Activated T-cell treated with anti-CD3 and anti-CD28 coated beads, Interleukin-2, amount 50 U/mL, for 72 hours (primary cell): ENCODE measurements at places on chromosomes 3 and 15. TPM values are rescaled to one million over a fixed set of nuclear protein-coding genes. Genes with fewer than 3 reads are reported as not detected.

GRCh38 chr3:195612075-195612800 is 28.5 kb upstream of the APOD start:
- peaks cover 4% of the 10 kb centered on the region for H3K27me3 ChIP-seq
- no peak overlapping the region for H3K4me3 ChIP-seq
- no peak for DNase-seq
- H3K36me3 ChIP-seq = peaks cover 11% of the 10 kb centered on the region
- peaks cover 48% of the 10 kb centered on the region for H3K4me1 ChIP-seq

DNA sequence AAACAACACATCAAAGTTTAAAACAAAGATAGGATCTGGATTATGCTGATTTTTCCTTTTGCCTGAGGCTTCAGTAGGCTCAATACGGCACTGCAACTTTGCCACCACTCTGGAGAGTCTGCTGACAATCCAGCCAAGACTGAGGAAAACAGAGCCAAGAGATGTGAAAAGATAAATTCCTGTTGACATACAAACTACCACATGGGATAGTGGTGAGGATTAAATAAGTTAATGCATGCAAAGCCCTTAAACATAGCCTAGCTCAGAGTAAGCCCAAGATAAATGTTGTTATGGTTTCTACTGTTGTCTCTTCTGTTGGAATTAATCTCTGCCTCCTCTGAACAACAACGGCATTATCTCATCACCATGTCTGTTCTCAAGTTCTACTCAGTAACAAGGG is 245.9 kb upstream of the LMCD1 start:
- H3K4me1 ChIP-seq = no peaks in the 10 kb centered on the region
- no peaks in the 10 kb centered on the region for H3K27me3 ChIP-seq
- H3K27ac ChIP-seq = no peak overlapping the region
- no peaks in the 10 kb centered on the region for H3K36me3 ChIP-seq

- H3K4me1 ChIP-seq = peaks cover 14% of the 10 kb centered on the region
- H3K27me3 ChIP-seq = no peaks in the 10 kb centered on the region
- no peak for DNase-seq
- H3K36me3 ChIP-seq = peaks cover 5% of the 10 kb centered on the region
- H3K4me3 ChIP-seq = no peak overlapping the region
- H3K27ac ChIP-seq = no peak overlapping the region
Observed at GRCh38 chr3:67674055-67674454, 19.6 kb upstream of the SUCLG2 start.

DNA sequence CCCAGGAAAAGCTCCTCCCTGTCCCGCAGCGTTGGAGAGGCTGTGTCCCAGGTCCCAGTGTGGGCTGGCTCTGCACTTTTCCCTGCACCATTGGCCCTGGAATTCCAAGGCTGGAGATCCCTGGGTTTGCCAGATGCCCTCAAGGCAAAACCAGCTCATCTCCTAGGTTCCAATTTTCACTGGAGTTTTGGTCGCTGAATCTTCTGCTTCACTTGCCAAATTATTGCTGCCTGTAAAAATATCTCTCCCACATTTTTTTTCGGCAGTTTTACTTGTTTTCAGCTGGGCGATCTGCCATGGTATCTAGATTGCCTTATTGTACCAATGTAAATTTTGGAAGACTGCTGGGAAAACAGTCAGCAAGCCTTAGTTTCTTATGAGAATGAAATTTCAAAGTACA is 150.9 kb upstream of the ATP10A start:
- H3K36me3 ChIP-seq = no peaks in the 10 kb centered on the region
- H3K4me1 ChIP-seq = no peaks in the 10 kb centered on the region
- H3K27ac ChIP-seq = no peak overlapping the region
- no peak for DNase-seq
- no peak overlapping the region for H3K4me3 ChIP-seq

The GPX1 gene
- total RNA-seq = 124 TPM
